ENCODE measurements at places on chromosomes 3 and 15.

DNA sequence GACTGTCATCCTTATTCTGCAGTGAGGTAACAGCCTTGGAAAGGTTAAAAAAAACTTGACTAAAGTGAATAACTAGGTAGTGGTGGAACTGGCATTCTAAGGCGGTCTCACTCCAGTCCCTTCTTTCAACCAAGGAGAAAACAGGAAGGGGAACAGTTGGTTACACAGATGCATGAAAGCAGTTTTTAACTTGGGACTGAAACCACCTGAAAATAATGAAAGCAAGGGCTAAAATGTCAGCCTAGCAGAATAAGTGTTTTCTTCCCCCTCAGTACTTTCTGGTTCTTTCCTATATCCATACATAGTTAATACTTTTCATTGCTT, 748 bp upstream of the AVEN start:
- DNase-seq, result no peak

DNA sequence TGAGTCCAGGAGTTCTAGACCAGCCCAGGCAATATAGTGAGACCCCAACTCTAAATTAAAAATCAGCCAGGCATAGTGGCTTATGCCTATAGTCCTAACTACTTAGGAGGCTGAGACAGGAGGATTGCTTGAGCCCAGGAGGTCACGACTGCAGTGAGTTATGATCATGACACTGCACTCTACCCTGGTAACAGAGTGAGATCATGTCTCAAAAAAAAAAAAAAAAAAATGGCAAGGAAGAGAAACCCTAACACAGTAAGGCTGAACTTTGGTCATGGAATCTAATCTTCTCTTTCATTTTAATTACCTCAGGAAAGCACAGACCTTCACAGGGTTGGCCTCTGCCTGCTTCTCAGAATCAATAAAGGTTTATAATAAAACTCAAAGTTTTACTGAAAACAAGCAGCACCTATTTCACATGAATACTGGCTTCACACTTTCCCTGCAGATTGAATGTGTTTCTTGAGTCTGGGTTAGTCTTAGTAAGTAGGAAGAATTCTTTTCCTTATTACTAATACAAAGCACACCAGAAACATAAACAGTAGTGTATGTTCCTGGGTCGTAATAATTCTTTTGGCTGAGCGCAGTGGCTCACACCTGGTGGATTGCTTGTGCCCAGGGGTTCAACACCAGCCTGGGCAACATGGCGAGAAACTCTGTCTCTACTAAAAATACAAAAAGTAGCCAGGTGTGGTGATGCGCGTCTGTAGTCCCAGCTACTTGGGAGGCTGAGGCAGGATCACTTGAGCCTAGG, 11.6 kb upstream of the NR2C2 start:
- no peak for DNase-seq

DNA sequence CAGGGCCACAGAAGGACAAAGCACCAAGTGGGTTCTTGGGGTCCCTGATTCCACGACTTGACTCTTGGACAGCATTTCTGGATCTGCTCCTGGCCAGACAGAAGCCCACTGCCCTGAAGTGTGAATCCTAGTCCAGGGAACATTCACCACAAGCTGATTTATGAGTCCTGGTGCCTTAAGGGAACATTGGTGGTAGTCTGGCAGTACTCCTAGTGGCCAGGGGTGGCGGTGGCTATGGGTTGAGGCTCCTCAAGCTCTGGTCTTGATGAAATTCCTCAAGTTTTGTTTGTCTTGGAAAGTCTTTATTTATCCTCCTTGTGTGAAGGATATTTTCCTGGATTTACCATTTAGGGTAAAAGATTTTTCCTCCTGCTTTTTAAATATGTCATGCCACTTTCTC, 307.5 kb downstream of the PYDC2 start:
- no peak for DNase-seq

DNA sequence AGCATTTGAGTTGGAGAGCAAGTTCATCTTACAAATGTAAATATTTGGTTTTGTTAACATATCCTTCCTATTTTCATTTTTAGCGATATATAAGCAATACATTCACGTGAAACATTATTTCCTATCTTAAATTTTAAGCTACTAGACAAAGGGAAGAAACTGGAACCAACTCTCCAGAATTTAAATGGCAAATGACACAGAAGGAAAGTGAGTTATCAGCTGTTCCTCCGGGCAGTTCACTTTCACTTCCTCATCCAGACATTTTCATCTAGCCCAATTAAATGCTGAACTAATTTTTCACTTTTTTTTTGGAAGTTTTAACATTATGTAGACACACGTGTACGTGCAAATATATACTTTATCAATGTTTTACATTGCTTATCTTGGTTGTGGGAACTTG, 58.7 kb downstream of the MORC1 start:
- DNase-seq, result no peak

DNA sequence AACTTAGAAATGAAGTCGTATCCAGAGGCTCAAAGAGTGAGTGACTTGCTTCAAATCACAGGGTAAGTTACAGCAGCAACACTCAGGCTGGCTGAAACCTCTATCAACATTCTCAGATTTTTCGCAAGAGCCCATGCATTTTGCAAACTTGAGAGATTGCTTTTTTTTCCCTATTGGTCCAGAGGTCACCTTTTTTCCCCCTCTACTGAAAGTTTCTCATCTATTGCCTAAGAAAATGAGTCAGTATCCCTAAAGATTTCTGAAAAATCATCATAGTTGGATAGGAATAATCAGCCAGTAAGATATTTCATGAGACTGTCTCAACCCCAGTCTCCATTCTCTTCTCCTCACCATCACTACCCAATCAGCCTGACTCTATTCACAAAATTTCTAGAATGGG, 410.6 kb downstream of the FOXP1 start:
- no peak for DNase-seq

DNA sequence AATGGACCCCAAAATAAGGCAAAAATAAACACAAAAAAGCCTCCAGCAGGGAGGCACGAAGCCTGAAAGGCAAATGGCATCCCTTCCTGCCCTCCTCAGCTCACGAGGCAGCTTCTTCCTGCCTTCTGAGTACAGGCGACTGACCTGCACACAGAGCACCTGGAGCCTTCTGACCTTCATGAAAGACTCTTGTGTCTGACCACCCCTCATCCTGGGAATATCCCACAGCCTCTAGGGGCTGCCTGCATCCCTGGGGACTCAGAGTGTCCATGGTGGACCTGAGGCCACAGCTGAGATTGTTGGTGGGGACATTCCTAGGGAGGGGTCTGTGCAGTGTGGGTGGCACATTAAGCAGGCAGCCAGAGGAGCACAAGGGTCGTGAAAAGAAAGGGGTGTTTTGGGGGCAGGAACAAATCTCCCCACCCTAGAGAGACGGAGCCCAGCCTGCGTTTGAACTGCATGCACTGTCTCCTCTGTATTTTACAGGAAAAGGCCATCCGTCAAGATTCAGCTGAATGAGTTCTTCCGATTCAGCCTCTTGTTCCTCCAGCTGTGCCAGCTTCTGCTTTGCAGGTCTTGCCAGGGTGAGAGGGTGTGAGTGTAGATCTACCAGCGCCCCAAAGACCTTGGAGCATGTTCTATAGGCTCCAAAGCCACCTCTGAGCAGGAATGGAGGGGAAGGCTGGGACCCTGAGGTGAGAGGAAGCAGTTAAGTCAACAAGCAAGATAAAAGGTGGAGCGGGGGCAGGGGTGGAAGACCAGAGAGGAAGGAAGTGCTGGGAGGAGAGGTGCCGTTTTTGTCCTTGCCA, 80.4 kb upstream of the MEF2A start:
- no peak for DNase-seq

- DNase-seq, result no peak
Measured at GRCh38 chr15:41258750-41259471, 27.8 kb downstream of the CHP1 start.

DNA sequence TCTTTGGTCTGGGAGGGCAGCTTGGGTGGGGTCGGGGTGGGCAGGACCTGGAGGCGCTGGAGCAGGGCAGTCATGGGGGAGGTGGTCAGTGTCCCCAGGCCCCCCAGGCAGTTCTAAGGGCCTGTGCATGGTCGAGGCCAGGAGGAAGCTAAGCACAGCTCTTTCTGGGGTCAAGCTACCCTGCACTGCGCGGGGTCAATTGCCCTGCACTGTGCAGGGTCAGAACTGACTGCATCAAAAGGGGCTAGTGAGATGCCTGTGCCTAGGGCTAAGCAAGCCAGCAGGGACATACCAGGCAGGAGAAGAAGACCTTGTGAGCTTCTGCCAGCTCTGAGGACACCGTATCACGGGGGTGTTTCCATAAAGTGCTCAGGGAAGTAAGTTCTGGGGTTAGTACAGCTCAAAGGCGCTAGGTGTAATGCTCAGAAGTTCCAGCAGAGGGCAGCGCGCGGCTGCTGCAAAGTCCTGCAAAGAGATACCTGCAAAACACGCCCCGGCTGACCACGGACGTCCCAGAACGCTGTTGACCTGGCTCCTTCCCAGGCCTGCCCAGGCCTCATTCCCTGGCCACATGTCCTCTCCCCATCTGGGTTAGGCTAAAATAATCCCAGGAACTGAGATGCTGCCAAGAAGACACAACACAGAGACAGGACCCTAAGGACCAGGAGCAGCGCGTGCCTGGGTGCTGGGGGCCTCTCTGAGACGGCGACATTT, 18.8 kb upstream of the IQSEC1 start:
- DNase-seq, result peak; percentile 88

DNA sequence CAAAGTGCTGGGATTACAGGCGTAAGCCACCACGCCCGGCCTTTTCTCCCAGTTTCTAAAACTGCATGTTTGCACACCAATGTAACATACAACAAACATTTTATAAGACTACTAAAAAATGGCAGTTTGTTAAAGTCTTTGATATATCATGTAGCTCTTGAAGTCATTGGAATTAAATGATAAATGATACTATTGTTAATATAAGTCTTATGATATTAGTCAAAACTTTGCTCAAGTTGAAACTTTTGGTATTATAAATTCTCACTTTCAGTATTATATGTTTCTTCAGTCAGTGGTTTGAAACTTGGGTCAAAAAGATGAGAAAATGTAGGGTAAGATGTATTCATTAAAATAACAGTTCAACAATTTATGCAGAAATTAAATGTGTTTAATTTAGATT, 117.6 kb upstream of the TBL1XR1 start:
- DNase-seq, result no peak

DNA sequence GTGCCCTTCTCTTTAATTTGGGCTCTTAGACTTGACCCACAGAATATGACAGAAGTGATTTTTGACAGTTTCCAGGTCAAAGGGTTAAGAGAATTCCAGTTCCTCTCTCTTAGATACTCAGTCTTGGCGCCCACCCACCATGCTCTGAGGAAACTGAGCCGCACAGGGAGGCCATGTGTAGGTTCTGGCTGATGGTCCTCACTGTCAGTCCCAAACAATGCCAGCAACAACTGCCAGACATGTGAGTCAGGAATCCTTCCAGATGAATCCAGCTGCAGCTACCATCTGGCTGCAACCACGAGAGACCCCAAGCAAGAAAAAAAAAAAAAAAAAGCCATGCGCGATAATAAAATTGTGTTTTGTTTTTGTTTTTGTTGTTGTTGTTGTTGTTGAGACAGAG, 326.6 kb downstream of the MAGI1 start:
- no peak for DNase-seq

GRCh38 chr3:25663869-25664811, 567 bp downstream of the TOP2B start:
- DNase-seq, result peak; percentile 50

- DNase-seq, result no peak
Measured at GRCh38 chr15:63238796-63239195, 38.6 kb upstream of the APH1B start.

DNA sequence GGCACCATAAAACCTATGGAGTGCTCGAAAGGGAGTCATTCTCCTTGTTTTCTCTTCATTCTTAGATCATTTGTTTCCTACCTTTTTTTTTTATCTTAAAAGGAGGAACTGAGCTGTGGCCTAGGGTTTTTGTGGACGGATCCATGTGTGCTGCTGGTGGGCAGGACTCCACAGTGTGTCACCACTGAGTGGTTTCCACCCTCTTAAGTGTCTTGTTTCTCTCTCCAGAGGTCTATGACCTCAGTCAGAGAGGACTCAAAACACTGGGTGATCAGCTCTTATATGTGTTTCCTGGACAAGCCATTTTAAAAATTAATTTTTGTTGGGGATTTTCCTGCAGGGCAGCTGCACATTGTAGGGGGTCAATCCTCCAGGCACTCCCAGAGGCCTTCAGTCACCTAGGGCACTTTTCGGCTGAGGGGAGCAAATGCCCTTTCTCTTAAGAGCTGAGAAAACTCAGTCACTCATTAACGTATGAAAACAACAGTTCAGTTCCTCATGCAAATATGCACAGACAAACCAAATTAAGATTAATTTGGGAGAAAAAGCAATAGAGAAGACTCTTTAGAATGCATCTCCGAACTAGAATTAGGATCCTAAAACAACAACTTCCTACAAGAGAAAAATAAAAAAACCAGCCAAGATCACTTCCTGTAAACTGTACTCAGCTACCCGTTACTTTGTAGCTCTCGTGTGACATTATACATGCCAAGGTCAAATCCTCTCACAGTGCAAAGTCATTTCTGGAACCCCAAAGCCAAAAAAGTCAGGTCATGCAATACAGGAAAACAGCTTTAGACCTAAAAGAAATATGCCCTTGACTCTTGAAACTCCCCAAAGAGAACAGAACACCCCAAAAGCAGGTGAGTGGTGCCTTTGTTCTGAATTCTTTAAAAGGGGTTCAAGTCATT, 27.6 kb upstream of the FAM3D start:
- DNase-seq, result no peak

- no peak for DNase-seq
Measured at GRCh38 chr3:137071104-137071503, 113.3 kb downstream of the IL20RB start.
